ENCODE measurements at places on chromosomes 6 and 20.

DNA sequence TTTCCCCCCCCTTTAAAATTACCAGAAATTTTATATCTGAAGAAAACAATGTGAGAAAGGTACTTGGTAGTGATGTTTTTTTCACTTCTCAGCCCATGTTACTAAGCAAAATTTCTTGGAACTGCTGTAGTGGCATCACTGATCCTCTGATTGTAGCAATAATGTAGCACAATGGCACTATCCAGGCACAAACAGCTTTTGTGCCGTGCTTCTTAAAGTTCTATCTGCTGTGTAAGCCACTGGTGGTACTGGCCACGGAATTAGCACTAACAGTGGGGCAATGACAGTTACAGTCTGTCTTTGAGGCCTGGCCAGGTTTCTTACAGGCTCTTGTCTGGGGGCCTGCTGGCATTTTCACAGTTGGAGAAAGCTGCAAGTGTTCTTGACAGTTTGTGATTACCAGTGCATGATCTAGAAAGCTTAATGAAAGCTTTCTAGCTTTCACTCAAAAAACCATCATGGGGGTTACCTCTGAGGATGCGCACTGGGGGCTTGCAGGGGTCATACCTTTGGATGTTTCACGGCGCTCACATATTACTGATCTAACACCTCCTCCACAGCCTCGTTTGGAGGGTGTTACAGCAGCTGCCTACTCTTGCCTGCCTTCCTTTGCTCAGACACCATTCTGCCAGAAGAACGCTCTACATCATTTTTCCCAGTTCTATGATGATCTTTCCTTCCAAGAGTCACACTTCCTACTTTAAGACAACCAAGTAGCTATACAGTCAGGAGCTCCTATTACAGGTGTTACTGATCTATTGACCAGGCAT is 58.4 kb upstream of the ARMH2 start:
- DNase-seq: no peak

GRCh38 chr6:142846883-142847287 is 98.1 kb downstream of the HIVEP2 start:
- peak; percentile 67 for DNase-seq

- DNase-seq: no peak
Observed at GRCh38 chr6:6721606-6722005, 133.1 kb downstream of the LY86 start.

DNA sequence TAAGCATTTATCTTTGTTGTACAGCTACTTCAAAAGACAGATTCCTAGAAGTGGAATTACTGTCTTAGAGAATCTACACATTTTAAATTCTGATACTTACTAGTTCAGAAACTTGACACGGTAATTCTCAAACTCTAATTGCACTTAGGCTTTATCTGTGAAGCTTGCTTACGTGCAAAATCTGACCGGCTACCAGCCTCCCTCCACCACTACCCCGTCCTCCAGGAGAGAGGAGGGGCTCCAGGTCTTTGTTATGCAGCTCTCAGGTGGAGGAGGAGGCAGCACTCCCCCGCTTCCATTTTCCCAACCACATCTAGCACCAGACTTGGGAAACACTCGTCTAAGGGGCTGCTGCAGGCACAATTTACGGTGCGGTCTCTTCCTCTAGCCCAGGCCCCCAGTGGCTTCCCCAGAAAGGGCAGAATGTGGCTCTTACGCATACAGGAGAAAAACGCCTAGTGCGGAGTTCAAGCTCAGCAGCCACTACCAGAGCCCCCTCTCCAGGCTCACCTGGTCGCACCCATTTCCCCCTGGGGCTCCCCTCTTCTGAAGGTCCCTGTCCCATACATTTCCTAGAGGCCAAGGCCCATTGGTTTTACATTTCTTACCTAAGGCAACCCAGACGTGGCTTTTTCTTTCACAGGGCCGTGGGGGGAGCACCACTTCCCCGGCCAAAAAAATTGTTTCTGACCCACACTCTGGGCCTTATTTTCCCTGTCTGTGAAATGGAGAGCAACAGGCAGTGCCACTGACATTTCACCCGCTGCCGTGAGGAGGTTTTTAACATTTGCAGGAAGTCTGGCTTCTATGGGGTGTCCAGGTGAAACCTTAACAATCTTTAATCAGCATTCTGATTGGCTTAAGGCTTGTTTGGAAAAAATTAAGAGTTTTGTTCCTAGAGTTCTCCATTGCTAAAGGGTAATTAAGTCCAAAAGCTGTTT is 1.6 kb upstream of the TGIF2 start:
- no peak for DNase-seq

DNA sequence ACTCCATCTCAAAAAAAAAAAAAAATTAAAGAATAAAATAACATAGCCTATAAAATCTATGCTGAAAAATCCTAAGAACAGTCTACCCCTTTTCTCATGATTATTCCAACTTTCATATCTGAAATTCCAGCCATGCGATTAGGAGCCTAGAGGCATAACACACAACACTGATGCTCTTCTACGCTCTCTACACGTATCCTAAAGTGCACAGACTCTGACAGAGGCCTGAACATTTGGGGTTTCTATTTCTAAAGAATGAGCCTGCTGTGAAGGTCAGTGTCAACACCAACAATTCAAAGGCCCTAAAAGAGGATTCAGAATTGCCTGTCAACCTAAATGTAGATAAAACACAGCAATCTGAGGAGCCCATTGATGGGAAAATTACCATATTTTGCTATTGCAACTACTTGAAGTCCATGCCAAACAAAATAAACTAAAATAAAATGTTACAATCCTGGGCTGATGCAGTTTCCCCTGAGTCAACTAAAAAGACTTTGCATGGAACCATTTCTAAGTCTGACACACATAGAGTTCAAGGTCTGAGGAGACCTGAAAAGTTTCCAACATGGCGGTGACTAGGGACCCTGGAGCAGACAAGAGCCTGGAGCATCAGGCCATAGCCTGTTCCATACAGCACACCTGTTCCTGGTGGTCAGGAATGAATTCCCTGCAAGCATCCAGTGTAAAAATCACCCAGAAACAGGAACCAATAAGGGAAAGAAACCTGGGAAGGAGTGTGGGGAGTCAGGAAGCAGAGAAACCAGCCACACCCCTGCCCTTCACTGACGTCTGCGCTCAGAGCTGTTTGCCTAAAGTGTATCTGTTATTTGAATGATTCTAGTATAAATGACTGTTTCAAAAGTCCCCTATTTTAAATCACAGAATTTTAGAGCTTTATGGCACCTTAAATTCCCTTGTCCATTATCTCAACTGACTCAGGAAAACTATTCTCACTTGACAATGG is 11.8 kb downstream of the NINL start:
- peak; percentile 12 for DNase-seq

GRCh38 chr20:59589086-59589684 is 15.2 kb upstream of the PHACTR3 start:
- DNase-seq: no peak

Data from BJ (cell line).